ENCODE measurements at places on chromosomes 1 and 21.

DNA sequence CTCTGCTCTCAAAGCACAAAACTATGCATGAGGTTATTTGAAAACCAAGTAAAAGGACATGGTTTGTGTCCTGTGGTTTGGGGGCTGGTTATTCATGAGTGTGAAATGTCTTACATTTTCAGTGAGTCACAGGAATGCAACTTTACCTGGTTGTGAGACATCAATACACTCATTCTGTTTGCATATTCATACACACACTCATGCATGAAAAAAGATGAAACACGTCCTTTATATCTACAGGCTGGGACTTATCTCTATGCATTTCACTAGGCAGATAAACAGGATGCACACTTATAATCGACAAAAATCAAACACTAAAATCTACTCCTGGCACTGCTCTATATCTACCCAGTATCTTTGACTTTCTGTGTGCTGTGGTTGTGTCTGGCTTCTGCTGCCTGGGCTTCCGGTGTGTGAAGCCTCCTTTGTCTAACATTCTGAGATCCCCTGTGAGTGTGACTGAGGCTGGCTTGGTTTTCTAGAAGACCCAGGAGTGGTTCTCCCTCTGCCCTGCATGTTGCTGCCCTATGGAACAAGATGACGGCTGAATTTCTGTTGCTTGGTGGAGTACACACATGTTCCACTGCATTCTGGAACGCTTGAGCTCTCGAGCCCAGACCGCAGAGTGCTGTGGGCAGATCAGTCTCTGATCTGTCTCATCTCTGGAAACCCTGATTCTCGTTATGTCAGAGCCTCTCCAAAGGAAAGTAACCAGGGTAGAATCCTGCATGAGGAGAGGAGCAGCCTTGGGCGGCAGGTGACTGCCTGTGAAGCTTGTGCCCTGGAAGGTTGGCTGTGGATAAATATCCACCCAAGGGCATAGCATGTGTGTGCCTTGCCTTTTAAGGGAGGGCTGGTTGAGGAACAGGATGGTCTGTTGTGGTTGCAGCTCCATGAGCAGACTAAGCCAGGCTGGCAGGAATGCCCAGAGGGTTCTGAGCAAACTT, 19.7 kb upstream of the FASLG start:
- DNase-seq = no peak

DNA sequence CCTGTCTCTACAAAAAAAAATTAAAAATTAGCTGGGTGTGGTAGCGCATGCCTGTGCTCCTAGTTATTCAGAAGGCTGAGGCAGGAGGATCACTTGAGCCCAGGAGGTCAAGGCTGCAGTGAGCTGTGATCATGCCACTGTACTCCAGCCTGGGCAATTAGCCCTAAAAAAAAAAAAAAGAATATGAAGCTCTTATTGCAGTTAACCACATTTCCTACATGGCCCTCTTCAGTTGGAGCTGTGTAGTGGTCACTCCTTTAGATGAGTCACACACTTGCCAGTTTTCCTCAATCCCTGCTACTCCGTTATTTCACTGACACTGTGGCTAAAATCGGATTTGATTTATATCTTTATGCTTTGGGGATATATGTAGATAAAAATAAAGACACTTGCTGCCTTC, 11.8 kb downstream of the NFYC start:
- no peak for DNase-seq

DNA sequence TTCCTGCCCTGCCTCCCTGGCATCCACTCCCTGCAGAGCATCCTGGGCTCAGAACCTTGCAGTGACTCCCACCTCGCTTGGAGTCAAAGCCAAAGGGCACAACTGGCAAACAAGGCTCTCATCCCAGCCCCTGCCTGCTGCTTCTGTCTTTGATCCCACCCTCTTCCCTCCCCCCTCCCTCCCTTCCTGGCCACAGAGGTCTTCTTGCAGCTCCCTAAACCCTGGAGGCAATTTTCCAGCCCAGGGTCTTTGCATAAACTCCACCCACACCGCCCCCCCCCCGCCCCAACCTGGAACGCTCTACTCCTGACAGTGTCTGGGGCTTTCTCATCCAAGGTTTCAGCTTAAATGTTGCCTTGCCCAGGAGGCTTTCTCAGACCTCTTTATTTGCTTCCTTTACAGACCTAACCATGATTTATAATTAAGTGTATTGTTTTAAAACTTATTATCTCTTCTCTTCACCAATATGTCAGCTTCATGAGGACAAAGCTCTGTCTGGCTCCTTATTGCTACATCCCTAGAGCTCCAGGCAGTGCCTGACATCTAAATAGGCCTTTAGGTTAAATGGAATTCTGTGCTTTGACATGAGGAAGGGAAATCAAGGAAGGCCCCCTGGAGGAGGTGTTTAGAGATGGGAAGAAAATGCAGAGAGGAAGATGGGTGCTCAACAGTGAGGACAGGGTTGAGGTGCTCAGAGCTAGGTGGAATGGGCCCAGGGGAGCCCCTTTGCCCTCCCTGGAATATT, 37.7 kb upstream of the PADI1 start:
- no peak for DNase-seq

DNA sequence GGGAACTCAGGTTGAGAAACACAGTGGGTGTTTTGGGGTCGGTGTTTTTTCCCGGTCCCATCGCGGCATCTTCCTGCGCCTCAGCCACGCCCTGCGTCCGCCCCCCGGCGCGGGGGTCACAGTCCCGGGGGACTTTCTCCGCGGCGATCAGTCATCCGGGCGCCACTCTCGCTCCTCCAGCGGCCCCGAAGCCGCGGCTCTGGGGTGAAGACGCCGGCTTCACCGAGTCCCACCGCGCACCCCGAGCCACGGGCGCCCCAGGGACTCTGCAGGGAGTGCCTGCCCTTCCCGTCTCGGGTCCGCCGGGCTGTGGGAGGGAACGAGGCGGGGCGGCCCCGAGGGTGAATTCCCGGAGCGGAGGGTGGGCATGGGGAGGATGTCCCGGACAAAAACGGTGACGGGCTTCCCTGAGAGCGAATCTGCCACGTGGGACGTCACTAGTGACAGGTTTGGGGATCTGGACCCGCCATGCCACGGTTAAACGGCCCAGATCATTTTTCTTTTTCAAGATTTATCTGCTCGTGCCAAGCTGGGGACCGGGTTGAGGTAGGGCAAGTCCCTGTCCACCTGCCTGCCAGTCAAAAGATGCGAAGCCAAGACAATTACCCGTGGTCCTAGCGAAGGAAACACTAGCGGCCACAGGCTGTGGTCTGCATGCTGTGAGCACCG, 717 bp upstream of the BATF3 start:
- no peak for DNase-seq

- DNase-seq = no peak
Observed at GRCh38 chr1:179034720-179035119, 9.0 kb downstream of the FAM20B start.
